ENCODE measurements at places on chromosomes 1 and 21.

GRCh38 chr1:100354971-100355394 is 2.7 kb downstream of the CDC14A start:
- DNase-seq, result no peak

DNA sequence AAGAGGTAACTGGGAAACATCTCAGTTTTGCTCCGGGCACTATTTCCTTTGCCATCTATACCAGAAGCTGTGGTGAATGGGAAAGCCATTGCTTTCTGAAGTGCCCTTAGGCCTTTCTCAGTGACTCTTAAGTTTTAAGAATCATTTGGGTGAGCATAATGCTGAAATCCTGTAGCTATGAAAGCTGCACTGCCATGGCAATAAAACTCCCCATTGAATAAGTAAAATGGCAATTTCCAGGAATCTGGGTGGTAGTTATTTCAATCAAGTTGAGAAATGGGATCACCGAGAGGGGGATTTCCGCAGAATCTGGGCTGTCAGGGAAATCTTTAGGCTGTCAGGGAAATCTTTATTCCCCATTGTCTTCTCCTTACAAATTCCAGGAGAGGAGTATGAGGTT is 26.8 kb upstream of the MACF1 start:
- no peak for DNase-seq

GRCh38 chr21:36079010-36079649 is 9.3 kb downstream of the CBR1 start:
- DNase-seq, result no peak

DNA sequence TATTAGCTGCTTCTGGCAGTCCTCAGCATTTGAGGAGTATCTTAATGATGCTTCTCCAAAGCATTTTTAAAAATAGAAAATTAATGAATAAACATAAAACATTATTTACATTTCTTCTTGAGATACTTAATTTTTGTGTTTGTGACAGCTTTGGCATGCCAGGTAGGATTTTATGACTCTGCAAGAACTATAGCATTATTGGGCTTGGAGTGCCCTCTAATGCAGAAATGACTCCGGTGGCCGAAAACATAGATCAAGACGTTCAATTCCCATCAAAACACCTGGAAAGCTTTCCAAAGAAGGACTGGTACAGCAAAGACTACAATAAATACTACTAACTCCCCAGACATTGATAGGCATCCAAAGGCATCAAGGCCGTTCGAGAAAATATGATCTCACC is 366.4 kb upstream of the CXADR start:
- no peak for DNase-seq

GRCh38 chr21:45910155-45910547 is 71.4 kb upstream of the COL6A1 start:
- no peak for DNase-seq

DNA sequence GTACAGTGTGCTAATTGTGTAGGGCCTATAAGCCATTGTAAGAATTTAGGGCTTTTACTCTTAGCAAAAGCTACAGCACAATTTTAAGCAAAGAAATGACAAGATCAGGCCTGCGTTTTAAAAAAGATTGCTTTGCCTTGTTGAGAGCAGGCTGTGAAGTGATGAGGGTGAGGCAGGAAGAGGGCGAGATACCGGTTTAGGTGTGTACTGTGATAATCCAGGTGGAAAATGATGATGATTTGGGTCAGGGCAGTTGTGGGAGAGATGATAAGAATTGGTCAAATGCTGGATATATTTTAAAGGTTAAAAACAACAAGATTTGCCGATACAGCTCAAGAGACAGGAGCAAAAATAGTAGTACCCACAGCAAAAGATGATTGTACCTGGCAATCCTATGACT is 72.0 kb downstream of the SWT1 start:
- no peak for DNase-seq

- no peak for DNase-seq
Measured at GRCh38 chr1:17516303-17517214, 22.9 kb upstream of the ARHGEF10L start.

DNA sequence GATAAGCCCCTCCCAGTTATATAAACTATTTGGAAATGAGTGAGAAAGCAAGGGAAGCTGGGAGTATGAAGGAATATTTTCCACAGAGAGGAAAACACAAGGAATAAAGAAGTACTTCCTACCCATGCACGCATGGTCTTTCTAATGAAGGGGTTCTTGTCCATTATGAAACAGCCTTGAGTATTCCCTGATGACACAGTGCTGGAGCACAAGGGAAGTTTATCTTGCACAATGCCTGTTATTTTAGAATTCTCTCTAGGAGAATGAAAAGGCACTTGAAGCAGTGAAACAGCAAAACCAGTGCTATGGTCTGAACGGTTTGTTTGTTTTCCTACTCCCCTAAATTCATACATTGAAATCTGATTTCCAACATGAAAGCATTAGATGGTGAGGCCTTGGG is 38.6 kb upstream of the ADAMTS1 start:
- no peak for DNase-seq

DNA sequence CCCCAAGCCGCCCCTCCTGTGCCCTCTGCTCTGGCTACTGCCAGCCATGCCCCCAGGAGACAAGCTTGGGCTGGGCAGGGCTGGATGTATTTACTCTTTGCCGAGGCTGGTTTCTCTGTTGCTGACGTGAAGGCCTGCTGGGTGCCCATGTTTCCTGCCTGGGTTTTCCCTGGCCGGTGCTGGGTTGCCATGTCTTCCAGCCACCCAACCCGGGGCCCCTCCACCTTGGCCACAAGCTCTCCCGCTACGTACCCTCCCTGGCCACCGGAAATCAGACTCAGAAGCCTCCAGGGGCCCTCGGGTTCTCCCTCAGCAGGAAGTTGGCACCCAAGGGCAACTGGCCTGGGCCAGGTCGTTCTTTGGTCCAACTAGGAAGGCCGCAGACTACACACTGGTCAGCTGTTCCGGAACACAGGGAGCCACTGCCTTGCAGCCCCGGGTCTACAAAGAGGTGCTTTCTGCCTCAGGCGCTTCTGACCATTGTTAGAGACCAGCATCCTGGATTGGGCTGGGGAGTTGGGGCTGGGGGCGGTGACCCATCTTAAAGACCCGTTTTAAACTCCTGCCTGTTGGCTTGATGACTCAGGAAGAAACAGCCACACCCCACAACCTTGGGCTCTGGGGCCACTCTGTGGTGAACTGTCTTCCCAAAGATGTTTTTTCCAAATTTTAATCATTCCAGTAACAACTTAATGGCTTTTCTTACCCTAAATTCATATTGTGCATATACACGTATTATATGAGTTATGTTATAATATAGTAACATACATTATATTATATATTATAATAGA is 71.2 kb upstream of the RUNX3 start:
- DNase-seq, result no peak

DNA sequence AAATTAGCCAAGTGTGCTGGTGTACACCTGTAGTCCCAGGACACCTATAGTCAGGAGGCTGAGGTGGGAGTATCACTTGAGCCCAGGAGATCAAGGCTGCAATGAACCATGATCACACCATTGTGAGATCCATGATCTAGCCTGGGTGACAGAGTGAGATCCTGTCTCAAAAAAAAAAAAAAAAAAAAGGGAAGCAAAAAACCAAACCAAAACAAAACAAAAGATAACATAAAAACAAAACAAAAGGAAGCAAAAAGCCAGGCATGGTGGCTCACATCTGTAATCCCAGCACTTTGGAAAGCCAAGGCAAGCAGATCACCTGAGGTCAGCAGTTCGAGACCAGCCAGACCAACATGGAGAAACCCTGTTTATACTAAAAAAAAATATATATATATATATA is 9.4 kb upstream of the AKR1A1 start:
- no peak for DNase-seq

- no peak for DNase-seq
Measured at GRCh38 chr1:4397196-4397595, 257.2 kb upstream of the AJAP1 start.

GRCh38 chr1:174743654-174744561 is 255.8 kb upstream of the CACYBP start:
- peak; percentile 77 for DNase-seq

DNA sequence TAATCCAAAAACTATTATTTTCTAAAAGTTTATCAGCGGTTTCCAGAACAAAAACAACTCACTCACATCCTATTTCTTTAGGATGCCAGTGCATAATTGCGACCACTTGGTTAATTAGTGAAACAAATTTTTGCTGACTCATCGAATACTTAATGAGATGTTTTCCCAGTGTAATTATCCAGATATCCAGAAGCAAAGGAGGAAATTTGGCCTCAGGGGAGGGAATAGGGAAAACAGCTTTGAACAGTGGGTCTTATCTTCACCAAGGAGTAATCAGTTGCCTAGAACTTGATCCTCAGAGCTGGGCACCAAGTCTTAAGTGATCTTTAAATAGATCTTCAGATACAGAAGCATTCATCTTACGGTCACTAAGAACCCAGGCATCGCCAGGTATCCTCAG is 24.3 kb downstream of the STYXL2 start:
- no peak for DNase-seq

DNA sequence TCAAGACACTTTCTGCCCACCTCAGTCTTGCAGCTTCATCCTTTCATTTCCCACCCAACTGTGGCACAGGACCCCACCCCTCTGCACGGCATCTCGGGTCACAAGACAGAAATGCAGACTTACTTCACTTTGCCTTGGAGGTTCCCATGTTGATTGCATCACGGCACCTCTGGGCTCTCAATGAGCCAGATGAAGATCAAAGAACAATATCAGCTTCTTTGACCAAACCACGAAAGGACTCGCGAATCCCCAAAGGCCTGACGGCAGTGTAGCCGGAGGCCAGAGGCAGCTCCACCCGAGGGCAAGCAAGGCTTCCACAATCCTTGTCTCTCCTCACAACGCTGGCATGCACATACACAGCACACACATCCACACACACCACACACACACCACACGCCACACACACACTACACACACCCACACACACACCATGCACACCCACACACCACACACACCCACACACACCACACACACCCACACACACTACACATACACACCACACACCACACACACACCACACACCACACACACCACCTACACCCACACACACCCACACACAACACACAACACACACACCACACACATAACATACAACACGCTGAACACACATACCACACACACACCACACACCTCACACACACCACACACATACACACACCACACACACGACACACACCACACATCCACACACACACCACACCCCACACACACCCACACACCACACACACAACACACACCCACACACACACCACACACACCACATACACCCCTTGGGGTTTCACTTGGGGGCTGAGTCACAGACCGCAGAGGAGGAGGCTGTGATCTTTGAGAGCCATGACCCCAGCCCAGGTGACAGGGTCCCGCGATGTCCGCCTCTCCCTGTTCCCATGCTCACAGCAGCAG is 35.8 kb downstream of the UBASH3A start:
- DNase-seq, result no peak

DNA sequence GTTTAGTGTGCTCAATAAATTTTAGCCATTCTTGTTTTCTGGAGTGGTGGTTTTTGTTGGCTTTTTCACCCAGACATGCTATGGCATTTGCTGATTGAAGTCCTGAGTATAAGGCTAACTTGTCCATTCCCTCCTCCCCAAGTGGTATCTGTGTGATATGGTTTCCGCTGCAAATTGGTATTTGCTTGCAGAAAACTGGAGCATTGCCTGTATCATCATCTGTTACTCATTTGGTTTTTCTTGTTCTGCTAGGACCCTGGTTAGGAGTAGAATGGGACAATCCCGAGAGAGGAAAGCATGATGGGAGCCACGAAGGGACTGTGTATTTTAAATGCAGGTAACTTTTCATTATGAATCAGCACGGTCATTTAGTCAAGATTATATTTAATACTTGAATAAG is 34.0 kb downstream of the TBCE start:
- DNase-seq, result no peak

DNA sequence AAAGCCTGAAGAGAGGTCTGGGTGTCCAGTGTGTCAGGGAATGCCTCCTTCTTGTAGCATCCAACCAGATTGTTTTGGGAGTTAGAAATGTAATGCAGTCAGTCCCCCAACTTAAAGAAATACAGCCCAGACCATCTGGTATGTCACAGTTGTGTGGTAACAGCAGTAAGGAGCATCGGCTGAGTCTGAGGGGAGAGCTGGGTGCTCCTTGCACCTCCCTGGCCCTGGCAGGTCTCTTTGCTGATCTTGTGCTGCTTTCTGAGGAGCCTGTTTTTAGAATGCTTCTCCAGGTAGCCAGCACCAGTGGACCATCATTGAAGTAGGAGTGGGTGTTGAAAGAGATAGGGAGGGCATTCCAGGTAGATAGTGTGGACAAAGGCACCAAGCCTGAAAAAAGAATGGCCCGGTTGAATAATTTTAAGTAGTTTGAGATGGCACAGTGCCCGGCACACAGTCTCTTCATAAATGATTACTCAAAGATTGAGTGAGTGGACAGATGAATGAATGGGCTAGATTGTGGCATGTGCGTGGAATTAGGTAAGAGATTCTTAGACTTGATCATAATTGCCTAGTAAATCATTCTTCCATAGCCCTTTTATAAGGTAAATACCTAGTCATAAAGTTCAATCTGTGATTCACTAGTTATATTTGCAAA is 46.5 kb downstream of the LAMC1 start:
- peak; percentile 60 for DNase-seq

DNA sequence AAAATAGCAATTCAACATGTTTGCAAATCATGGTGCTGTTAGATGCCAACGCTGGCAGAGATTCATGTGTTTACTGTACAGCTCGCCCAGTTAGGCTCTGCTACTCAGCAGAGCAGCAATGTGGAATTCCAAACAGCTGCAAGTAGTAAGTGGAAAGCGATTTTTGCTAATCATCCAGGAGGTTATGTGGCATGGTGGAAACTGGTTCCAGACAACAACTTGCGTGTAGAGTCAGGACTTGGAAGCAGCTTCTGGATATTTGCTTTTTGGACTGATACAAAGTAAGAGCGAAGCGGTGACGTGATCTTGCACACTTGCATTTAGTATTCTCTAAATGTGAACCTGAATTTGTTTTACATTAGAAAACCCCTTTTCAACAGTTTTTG is 27.1 kb upstream of the HHAT start:
- no peak for DNase-seq

- DNase-seq, result no peak
Measured at GRCh38 chr1:184048561-184049240, 2.8 kb upstream of the TSEN15 start.

DNA sequence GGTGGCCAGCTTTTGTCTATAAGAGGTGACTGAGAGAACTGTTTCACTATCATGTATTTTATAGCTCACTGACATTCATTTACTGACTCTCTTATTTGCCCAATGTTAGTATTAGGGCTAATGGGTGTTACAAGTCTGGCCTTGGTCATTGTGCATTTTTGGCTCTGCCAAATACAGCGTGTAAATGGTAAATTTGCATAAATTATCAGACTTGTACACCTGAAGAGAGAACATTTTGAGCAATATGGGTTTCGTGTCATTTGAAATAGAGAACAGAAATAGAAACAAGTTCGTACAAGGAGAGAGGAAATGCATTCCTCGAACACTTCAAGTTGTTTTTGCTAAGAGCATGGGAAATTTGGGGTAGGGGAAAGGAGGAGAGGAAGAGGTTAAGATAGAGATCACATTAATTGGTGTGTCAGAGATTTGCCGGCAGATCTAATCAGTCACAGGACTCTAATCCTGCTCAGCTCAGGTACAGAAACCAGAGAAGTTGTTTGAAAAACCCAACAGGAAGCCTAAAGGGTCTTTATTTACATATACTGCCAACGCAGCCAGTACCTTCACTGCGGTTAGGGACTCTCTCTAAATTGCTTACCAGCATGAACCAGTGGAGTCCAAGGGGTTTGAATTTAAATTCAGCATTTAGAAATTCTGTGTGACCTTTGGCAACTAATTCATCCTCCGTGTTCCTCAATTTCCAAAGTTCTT is 261.5 kb downstream of the GPATCH2 start:
- DNase-seq, result peak; percentile 7
